ENCODE measurements at places on chromosomes 16 and 17.

GRCh38 chr17:5272322-5272721, 9.8 kb upstream of the RABEP1 start:
- peak; percentile 10 for DNase-seq

DNA sequence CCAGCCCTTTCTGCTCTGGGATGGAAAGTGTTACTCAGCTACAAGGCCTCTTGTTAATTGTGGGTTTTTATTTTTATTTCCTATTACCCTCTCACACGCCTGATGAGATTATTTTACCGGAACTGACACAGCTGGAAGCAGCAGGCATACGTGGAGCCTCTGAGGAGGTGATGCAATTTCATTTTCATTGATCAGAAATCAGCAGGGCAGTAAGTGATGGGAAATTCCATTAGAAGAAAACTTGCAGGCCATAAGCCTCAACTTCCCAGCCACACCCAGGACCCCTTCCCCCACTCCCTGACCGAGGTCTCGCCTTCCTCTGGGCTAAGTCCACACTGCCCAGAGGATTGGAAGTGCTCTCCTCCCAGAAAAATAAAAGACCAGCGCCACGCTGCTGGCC, 69.7 kb downstream of the ZFHX3 start:
- DNase-seq: no peak

- no peak for DNase-seq
Observed at GRCh38 chr16:80253741-80254140, 287.1 kb upstream of the DYNLRB2 start.

DNA sequence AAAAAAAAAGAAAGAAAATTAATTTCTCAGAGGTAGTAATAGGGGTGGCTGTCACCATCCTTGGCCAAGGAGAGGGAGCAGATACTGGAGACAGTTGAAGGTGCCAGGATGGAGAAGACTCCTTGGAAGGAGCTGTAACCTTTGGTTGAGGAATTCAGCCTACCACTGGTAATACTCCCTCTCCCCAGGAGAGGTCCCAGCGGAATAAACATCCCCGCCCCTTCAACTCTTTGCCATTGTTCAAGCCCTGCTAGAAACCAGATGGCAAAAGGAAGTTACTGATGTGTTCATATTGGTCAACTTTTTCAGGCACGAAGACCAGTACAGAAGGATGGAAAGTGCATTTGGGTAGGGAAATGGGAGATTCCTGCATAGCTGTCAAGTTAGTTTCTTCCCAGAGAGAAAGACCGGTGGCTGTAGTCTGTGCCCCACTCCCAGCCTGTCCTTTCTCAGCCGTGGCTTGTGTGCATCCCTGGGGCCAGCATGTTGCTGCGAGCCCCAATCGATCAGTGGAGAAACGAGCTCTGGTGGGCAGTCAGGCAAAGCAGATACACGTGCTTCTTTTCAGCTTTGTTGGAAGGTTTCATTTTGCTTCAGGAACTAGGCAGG, 612.1 kb downstream of the MAF start:
- DNase-seq: no peak

GRCh38 chr16:10618710-10619209, 38.4 kb upstream of the EMP2 start:
- DNase-seq: no peak

GRCh38 chr16:23229714-23230113, 47.2 kb downstream of the SCNN1G start:
- no peak for DNase-seq

DNA sequence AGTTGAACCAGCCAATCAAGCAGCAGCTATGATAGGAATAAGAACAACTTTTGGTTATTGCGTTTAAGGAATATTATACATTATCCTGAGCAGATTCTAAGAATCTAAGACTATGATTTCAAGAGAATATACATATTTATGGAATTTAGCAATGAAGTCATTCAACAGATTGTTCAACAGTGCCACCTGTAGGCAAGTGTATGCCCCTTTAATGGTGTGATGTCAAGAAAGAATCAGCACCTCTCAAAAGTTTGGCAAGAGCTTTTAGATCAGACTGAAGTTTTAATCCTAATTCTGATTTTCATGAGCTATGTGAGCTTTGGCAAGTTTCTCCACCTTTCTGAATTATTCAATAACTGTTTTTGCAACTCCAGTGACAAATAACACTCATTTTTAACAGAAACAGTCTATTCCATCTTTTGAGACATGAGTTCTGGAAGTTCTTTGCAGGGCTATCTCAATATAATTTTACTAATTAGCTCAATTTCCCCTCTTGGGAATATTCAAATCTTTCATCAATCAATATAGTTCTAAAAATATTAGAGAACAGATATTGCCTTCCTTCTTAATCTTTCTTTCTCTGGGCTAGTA, 474.3 kb upstream of the TOM1L1 start:
- DNase-seq: no peak

DNA sequence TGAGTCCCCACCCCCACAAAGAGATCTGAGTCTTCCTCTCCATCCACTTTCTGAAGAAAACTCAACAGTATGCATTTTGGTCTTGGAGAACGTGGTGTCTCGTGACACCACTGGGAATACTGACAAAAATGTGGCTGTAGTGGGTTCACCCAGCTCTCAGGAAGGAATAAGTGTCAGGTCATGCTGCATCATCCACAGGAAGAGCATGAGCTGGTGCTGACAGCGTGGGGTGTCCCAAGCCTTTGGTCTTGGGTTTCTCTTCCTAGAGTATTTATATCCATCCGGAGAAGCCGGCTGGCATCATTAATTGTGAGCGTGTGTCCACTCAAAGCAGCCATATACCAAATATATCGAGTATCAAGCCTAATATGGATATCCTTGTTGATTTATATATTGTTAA, 55.9 kb downstream of the C17orf67 start:
- no peak for DNase-seq

GRCh38 chr16:11774065-11774626, 22.9 kb downstream of the ZC3H7A start:
- DNase-seq: no peak

GRCh38 chr16:83926726-83927397, 26.2 kb upstream of the OSGIN1 start:
- DNase-seq: peak; percentile 63

DNA sequence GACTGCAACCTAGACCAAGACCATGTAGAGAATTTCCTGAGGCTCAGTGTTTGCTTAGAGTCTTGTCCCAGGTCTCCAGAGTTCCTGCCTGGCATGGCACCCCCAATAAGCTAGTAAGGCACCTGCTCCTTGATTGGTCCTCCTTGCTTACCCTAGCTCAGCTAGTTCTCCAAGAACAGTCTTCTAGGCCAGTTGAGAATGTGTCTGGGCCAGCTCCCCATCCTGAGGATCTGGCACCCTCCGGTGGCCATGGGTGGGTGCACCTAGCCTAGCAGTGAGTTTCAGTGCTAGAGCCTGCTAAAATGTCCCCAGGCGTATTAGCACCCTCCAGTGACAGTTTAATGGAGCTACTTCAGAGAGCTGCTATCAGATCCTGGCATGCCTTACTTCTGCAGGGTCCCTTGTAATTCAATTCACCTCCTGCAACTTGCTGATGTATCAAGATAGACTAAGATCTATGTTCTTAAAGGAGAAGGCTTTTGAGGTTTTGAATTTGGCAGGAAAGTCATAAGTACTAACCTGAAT, 44.4 kb upstream of the MED13 start:
- DNase-seq: peak; percentile 18

GRCh38 chr17:41813699-41814124, 908 bp downstream of the FKBP10 start:
- DNase-seq: no peak

DNA sequence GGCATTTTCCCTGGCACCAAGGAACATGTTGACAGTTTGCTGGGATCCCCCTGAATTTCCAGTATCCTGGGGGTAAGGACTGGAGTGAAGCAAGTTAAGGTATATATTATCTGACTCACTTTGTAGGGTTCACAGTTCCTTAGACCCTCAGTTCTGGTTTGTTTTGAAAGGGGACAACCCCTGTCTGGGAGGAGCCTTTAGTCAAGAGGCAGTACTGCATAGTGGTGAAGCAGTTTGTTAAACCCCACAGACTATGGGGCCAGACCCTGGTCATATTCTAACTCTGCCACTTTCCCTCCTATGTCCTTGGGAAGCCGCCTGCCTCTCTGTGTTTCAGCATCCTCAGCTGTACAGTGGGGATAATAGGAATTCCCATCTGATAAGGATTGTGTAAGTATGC, 145.5 kb upstream of the ZFHX3 start:
- no peak for DNase-seq

DNA sequence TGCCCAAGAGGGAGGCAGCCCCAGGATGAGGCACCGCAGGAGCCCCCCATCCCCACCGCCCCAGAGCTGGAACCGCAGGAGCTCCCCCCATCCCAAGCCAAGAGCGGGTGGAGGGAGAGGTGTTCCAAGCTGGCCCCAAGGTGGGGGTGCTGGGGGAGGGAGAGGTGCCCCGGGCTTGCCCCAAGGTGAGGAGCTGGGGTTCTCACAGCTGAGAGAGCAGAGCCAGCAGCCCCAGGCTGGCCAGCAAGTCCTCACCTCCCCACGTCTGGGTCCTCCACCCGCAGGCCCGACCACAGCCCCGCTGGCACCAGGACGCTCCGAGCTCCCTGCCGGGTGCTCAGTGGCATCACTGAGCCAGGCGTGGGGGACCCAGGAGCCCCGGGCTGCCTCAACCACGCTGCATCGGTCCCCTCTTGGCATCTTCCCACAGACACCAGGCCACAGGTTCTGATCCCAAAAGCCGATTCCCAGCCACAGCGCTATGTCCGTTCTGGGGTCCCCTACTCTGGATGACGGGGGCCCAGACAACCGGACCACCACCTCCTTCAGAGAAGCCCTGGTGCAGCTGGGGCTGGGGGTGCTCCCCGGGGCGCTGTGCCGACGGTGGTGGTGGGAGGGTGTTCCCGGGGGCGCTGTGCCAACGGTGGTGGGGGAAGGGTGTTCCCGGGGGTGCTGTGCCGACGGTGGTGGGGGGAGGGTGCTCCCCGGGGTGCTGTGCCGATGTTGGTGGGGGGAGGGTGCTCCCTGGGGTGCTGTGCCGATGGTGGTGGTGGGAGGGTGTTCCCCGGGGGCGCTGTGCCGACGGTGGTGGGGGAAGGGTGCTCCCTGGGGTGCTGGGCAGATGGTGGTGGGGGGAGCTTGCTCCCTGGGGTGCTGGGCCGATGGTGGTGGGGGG, 15.4 kb upstream of the WDR45B start:
- DNase-seq: no peak

DNA sequence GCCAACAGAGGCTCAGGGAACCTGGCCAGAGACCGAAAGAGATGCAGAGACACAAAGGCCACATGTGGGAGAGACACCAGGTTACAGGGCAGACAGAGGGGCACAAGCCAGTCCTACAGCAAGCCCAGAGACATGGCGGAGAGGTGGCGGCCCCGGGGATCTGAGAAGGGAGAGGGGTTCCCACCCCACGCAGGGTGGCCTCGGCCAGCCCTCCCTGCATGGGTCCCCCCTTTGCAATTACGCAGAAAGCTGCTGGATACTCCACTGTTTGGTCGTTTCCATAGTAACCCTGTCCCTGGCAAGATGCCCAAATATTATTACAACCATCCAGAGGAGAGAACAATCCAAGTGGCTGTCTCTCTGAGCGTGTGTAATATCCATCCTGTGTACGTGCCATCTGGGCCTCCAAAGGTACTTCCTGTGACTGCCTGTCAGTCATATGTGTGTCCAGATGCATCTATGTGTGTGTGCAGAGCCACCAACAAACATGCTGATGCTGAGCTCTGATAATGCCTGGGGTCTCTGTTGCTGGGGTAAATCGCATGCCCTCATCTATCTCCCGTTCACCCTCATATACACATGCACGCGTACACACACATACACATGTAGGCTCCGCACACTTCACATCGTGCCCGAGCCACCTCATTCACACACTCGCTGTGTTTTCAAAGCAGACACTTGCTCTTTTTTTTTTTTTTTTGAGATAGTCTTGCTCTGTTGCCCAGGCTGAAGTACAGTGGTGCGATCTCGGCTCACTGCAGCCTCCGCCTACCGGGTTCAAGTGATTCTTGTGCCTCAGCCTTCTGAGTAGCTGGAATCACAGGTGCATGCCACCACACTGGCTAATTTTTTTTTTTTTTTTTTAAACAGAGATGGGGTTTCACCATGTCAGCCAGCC, 5.5 kb downstream of the PCGF2 start:
- DNase-seq: no peak

DNA sequence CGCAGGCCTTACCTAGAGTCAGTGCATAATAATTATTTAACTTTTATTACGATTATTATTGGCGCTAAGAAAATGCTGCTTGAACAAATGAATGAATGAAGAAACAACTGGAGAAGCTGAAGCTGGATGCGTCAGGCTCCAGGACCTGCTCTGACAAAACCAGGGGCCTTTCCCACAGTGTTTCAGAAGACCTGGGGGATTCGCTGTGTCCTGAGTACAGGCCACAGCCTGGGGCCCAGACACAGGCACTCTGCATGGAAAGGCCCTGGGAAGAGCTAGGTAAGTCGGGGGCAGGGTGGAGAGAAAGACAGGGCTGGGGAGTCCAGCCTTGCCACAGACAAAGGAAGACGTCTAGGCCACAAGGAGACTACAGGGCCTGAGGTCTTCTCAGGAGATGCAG, 226.1 kb downstream of the ZNF423 start:
- DNase-seq: no peak

- no peak for DNase-seq
Observed at GRCh38 chr16:629833-630248, 944 bp upstream of the WFIKKN1 start.

DNA sequence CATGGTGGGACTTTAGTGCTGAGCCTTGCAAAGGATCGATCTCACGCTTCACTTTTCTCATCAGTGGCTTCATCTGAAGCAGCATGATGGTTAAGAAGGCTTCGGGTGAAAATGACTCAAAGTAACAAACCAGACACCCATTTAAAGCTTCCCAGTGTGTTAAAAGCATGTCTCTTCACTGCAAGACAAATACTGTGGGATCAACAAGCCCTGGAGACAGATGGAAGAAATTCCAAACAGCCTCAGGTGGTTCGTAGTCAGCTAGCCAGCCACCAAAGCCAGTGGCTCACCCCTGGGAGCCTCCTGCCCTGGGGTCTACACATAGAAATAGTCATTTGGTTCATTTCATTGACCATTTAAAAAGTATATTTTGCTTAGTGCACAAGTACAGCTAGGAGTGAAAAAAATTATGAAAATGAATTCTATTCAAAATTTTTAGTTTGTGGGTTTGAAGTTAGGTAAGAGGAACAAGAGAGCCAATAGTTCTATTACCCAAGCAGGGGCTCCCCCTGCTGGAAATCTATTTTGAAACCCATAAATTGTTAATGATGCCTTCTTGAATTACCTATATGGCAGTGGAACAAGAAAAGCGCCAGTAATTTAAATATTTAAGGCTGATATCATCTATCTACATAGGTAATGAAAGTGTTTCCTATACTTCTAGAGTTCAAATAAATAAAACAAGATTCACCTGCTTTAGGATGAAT, 51.6 kb downstream of the PMP22 start:
- no peak for DNase-seq

DNA sequence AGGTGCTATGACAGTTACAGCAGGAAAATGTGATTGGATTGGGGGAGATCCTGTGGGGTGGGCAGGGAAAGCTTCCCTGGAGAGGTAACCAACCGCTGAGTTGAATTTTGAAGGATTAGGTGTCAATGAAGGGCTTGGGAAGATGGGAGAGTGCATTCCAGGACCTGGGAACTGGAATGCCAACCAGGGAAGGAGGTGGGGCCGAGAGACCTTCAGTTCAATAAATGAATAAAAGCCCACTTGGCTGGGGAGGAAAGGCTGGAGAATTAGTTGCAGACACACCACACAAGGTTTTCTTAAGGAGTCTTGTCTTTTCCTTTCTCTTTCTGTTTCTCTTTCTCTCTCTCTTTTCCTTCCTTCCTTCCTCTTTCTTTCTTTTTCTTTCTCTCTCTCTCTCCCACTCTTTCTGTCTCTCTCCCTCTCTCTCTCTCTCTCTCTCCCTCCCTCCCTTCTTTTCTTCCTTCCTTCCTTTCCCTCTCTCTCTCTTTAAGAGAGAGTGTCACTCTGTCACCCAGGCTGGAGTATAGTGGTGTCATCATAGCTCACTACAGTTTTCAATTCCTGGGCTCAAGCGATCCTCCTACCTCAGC, 3.3 kb downstream of the USP43 start:
- no peak for DNase-seq

Data from activated CD4-positive, alpha-beta T cell treated with anti-CD3 and anti-CD28 coated beads for 24 hours (primary cell).